Kidney capillary endothelial cell (primary cell): ENCODE measurements at places on chromosomes 6 and 20.

- no peak for DNase-seq
These were observed 101.0 kb upstream of the SPACA1 start for GRCh38 chr6:87946669-87947068.

DNA sequence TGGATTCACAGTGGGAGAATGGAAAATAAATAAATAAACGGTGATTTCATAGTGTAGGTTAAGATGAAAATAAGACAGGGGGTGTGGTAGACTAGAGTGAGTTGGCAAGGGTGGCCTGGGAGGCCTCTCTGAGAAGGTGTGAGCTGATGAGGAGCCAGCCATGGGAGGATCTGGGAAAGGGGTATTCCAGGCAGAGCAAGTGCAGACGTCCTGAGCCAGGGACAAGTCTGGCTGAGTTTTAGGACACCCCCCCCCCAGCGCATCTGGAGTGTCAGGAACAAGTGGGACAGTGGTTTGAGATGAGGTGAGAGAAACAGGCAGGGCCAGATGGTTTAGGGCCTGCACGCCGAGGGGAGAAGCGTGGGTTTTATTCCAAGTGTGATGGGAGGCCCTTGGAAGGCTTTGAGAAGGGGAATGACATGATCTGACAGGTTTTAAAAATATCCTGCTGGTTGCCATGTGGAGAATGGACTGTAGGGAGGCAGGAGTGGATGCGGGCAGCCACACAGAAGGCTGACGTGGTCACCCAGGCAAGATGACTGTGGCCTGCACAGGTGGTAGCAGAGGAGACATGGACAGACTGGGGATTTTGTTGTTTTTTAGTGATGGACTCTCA is 21.1 kb upstream of the CCM2L start:
- no peak for DNase-seq

GRCh38 chr6:109491207-109491938 is 8.4 kb upstream of the ZBTB24 start:
- DNase-seq, result no peak

- no peak for DNase-seq
These were observed 7.7 kb downstream of the AKAP12 start for GRCh38 chr6:151247490-151247889.

DNA sequence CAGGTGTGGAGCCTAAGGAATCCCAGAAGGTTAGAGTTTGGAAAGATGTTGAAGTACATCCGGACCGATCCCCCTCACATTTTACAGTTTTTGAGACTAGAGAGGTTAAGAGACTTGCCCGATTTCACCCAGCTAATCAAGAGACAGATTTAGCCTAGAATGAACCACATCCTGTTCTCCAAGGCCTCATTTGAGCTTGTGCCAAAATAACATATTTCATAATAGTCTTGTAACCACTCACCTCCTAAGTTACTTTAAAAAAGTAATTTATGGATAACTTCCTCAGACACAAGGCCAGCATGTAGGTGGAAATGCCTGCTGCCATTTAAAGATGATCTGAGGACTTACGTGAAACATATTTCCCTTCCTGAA is 39.8 kb upstream of the ARHGAP18 start:
- peak; percentile 86 for DNase-seq
